ENCODE measurements at places on chromosomes 4 and X.

- no peak for DNase-seq
Observed at GRCh38 chrX:116749943-116750342, 287.2 kb upstream of the CT83 start.

DNA sequence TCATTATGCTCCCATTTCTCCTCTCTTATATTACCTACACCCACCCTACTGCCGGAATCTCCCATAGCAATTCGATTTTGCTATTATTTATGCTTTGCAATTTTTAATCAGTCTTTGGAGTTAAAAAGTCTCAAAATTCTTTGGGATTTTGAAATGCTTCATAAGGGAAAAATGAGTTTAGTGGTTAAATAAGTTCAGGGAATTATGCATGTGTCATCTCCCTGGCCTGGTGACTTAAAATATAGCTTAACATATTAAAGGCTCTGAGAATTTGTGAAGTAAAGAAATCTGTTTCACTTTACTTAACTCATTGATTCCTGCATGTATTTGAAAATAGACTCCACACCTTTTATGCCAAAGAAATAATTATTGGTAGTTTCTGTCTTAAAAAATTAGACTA lies 185.1 kb upstream of the DIPK2B start:
- DNase-seq = no peak

DNA sequence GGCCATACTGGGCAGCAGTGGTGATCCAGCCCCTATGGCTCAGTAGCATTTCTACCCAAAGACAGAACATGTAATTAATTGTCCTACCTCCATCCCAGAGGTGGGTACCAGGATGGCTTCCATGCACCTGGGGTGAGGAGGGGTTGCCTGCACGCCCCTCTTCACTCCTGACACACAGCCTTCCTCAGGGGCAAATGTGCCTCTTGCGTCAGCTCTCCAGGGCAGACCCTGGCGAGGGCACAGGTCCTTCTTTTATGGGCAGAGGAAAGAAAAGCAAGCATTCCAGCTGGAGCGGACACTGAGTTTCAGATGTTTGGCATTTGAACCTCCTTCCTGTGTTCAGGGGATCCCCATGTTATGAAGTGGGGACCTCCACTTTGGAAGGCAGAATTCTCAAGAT lies 95.6 kb downstream of the PHKA2 start:
- DNase-seq = no peak

- no peak for DNase-seq
Observed at GRCh38 chr4:182307746-182308145, 64.5 kb downstream of the TENM3 start.

DNA sequence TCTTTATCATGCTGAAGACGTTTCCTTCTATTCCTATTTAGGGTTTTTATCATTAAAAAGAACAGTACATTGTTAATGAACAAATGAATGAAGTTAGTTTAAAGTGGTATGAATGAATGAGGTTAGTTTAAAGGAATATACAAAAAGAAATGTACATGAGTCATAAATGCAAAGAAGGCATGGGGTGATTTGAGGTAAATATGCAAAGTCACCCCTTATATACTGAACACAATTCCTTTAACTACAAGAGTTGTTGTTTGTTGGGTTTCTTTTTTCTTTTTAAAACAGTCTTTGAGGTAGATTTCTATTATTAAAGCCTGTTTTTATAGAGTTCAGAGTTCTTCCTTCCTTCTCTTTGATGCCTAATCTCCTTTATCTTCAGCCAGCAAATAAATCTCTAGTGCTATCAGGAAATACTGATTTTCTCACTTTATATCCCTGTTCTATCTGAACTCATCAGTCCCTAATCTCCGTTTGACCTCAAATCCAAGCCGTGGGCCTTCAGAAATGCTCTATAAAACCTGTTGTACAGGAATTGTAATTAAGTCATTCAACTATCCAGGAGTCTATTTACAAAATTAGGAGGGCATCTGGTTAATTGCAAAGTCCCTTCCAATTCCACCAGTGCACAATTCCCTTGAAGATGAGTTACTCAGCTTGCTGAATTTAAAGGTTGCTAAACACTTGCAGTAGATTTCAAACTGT lies 31.6 kb upstream of the ABCG2 start:
- no peak for DNase-seq

GRCh38 chr4:72286185-72286584 lies 254.4 kb downstream of the NPFFR2 start:
- DNase-seq = no peak

DNA sequence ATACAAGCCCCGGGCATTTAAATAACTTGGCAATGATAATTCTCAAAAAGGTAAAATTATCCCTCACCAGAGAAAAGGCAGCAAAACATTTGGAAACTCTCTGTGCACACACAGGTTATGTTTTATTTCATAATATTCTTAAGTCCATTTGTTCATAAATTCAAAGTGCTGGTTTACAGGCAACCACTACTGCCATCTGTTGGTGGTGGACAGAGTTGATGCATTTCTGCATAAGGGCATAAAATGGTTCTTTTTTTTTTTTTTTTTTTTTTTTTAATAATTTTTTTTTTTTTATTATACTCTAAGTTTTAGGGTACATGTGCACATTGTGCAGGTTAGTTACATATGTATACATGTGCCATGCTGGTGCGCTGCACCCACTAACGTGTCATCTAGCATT lies 31.5 kb upstream of the IL21 start:
- peak; percentile 7 for DNase-seq

DNA sequence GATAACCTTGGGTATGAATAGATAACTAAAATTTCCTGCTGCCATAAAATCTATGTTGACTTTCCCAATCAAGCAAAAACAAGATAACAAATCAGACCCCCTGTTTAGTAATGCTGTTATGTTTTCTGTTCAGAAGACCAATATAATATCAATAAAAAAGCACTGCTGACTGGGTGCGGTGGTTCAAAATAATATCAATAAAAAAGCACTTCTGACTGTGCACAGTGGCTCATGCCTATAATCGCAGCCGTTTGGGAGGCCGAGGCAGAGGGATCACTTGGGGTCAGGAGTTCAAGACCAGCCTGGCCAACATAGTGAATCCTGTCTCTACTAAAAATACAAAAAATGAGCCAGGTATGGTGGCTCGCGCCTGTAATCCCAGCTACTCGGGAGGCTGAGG lies 36.7 kb downstream of the ANTXR2 start:
- no peak for DNase-seq

- no peak for DNase-seq
Observed at GRCh38 chrX:43968359-43968781, 4.8 kb downstream of the NDP start.

DNA sequence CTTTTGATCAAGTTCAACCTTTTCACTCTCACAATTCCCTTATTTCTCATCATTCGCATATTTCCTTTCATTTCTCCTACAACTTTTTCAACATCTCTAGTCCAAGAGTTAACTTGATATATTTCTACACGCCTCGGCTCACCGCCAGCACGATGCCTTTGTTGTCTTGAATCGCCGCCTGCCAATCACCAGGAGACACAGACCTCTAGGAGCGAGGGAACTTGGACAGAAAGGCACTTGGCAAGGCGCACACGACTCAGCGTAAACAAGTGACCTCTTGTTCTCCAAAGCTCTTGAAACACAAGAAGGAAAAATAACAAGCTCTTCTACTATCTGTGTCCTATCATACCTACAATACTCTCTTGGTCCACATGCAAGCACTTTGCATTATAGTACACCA lies 27.1 kb upstream of the RBMX start:
- no peak for DNase-seq

GRCh38 chr4:72375073-72375736 lies 193.8 kb downstream of the ADAMTS3 start:
- no peak for DNase-seq

DNA sequence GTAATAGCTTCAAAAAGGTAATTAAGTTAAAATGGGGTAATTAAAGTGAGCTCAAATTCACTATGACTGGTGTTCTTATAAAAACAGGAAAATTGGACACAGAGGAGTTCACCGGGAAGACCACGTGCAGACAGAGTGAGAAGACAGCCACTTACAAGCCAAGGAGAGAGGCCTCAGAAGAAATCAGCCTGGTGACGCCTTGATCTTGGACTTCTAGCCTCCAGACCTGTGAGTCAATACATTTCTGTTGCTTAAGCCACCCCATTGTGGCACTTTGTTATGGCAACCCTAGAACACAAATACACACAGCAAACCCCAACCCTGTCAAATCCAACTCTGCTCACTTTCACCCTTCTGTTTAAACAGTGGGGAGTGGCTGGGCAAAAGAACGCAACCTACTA lies 4.1 kb upstream of the CD38 start:
- no peak for DNase-seq

DNA sequence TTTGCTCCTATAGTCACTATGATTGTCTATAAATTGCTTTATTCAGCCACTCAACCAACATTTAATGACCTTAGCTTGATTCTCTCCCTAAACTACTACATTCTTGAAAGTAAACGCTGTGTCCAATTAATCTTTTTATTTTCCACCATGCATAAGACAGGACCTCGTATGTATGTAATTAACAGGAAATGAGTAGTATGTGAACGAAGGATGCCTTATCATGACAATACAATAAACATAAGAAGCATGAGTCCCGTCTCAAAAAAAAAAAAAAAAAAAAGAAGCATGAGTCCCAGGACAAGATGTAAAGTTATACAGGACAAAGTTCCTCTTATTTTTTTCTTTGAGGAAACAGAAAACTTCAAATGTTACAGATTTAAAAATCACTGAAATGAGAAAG lies 92.5 kb downstream of the PPP3CA start:
- DNase-seq = no peak

DNA sequence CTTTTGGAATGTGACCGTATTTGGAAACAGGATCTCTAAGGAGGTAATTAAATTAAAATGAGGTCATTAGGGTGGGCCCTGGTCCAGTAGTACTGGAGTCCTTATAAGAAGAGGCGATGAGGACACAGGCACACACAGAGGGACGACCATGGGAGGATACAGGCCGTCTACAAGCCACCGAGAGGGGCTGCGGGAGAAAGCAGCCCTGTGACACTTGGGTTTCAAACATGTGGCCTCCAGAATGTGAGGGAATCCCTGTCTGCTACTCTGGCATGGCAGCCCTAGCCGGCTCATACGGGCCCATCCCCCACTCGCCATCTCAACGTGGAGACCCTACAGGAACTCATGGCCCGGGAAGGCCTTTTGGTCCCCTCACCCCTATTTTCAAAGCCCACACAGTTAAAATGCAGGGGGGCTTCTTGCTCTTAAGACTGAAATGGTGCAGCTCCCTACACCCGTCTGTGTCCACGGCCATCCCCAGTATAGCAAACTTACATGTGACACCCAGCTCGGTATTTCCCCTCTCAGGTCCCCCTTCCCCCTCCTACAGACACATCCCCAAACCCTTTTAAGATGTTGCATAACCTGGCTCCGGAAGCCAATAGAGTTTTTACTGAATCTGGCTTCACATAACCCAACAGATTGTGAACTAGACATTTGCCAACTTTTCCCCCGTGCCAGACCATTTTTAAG lies 124.1 kb upstream of the TBL1X start:
- no peak for DNase-seq

DNA sequence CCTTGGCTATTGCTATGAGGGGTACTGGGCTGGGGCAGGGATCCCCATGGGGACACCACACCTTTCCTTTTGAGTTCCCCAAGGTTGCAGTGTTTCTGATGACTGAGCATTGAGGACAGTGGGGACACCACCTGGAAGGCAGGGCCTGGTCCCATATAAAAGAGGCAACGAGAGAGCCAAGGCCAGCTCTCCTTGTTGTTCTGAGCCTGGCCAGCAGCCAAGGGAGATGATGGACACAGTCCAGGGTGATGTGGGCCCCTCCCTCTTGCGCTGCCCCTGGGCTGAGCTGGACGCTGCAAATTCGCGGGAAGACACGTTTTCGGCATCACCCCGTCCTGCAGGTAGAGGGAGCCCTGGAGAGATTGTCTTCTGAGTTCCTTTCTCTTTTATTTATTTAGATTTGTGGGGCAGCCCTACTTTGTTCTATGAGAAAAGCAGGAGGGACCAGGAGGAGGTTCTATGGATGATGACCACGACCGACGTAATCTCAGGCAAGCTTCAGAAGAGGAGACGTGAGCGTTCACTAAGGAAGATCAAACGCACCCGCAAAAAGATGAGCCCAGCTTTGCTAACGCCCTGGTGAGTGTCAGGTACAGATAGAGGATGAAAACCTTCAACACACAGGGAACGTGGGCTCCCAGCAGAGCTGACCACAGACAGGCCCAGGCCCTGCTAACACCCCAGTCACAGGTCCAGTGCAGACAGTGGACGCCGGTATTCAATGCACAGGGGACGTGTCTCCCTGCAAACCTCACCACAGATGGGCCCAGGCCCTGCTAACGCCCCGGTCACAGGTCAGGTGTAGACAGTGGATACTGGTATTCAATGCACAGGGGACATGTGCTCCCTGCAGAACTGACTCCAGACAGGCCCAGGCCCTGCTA lies 97.4 kb downstream of the SHOX start:
- DNase-seq = no peak

DNA sequence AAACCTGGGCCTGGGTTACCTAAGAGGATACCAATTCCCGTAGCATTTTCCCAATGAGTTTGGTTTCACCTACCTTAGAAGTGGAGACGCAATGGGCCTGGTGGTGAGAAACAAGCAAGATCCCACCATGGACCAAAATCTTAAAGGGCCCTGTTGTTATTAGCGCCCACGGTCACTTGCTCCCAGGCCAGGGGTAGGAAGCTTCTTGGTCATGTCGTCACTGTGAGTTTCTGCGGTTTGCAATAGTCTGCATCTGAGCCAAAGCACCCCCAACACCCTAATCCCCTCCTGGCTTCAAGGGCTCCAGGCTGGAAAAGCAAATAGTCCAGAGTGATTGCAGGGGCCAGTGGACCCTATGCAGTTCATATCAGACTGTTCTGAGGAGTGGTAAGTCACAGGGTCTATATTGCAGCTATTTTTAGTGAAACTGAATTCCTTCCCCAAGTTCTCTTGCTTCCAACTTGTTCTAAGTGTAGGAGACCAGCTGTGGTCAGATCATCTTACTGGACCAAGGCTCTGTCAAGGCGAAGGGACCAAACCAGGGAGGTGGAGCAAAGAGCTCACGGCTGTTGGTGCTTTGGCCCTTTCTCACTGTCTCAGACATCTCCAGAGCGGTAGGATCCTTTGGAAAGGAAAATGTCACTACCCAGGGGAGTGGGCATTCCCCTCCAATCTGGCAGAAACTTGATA lies 307.9 kb upstream of the F9 start:
- no peak for DNase-seq

GRCh38 chr4:118909173-118909956 lies 20.7 kb downstream of the SYNPO2 start:
- DNase-seq = no peak

DNA sequence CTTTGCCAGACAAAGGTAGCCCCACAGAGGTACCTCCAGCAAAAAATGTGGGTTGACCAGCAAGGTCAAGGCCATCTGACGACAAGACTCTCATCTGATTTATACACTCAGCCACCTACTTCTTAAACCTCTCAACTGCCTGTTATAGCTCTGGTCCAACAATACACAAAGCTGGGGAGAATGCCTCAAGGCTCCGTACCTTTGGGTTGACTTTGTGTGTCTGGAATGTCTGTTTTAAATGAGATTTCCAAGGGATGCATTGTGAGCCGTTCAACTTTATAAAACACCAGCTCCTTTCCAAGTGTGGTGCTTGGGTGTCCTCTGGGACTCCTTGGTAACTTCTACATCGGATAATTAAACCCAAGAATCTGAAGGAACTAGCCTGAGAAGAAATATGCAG lies 167.0 kb upstream of the RPL34 start:
- no peak for DNase-seq

GRCh38 chrX:75625232-75625631 lies 102.4 kb upstream of the ZDHHC15 start:
- no peak for DNase-seq
